PC-9 (cell line): ENCODE measurements at places on chromosomes 16 and 17.

GRCh38 chr17:15257796-15258512 is 7.2 kb downstream of the PMP22 start:
- no peak for DNase-seq

DNA sequence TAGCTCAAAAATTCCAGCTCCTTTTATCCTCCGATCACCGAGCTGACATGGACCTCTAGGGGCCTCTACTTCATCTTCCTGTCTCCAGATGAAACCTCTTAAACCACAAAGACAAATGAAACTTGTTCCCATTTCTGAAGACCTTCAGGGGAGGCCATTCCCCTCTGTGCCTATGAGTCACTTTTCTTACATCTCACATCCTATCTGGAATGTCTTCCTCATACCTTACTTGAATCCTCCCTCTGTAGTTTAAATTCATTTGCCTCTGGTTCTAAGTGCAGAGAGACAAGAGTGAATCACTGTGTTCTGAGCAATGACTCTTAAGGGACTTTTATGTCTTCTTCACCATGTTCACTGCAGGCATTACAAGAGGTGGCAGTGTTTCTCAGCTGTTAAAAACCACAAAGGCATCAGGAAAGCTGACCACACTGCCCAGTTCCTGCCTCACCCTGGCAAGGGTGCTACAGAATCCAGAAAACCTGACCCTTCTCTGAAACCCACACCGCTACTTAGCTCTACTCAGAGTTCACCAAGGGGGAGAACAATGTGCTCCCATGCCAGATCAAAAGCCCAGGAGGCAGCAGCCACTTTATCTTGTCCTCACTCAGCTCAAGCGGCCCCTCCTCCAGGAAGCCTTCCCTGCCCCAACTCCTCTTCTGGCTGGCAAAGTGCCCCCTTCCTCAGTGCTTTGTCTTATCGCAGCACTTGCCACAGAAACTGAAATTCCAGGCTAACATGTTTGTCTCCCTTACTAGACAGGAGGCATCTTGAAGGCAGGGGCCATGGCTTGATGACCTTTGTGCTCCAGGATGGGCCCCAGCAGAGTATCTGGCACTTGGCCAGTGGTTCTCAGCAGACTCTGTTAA is 6.4 kb downstream of the CUEDC1 start:
- peak; percentile 76 for DNase-seq

DNA sequence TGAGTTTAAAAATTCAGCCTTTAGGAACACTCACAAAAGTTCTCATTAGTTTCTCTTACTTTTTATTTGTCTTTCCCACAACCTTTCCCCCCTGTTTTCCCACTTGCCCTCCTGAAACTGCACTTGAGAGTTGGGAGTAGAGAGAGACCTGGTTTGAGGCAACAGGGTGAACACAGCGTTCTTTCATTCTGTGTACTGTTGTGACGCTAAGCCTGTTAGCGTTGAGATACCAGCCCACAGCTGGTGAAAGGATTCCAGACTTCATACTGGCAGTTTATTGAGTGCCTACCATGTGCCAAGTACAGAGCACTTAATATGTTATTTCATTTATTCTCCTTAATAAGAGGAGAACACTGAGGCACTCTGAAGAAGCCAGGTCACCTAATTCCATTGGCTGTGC is 10.3 kb downstream of the TNRC6C start:
- no peak for DNase-seq

GRCh38 chr17:29674281-29674680 is 51.6 kb upstream of the CORO6 start:
- DNase-seq, result no peak

- no peak for DNase-seq
These were observed 69.0 kb downstream of the MRM3 start for GRCh38 chr17:850851-851763.

DNA sequence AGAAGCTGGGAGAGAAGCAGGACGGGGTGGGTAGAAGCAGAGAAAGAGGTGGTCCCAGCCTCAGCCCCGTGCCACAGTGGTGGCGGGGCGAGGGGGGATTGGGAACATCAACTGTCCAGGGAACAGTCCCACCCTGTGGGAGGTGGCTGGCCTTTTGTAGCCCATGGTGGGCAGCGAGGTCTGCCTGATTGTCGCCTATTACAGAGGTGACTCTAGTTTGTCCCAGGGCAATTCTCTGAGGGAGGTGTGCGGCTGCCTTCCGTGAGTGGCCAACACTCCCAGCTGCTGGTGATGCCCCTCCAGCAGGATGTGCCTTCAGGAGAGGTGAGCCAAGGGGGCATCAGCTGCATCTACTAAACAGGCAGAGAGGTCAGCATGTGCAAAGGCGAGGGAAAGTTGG is 5.0 kb upstream of the BRD7 start:
- DNase-seq, result no peak
